ENCODE measurements at places on chromosomes 16 and 17.
A peak's percentile ranks its signal among the peaks of the same experiment; 100 is the strongest.

DNA sequence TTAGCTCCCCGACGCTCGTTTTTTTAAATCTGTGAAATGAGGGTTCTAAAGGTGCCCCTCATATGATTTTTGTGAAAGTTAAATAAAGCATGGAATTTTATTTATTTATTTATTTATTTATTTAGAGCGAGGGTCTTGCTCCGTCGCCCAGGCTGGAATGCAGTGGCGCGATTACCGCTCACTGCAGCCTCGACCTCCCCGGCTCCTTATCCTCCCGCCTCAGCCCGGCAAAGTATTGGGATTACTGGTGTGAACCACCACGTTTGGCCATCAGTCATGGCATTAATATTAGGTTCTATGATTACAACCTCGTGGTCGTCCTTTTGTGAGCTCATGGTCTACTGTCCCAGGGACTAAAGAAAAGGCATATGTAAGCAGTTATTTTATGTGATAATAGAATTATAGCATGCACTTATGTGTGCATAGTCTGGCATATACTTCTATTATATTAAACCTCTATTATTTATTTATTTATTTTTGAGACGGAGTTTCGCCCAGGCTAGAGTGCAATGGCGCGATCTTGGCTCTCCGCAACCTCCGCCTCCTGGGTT lies 557 bp upstream of the LUC7L start:
- no peak for DNase-seq

- no peak for DNase-seq
These were observed 58.0 kb downstream of the GOSR1 start for GRCh38 chr17:30534938-30535921.

- no peak for DNase-seq
These were observed 1.7 kb downstream of the MLST8 start for GRCh38 chr16:2206780-2207433.

GRCh38 chr17:39164675-39165143 lies 1.3 kb downstream of the ARL5C start:
- DNase-seq: peak; percentile 80

DNA sequence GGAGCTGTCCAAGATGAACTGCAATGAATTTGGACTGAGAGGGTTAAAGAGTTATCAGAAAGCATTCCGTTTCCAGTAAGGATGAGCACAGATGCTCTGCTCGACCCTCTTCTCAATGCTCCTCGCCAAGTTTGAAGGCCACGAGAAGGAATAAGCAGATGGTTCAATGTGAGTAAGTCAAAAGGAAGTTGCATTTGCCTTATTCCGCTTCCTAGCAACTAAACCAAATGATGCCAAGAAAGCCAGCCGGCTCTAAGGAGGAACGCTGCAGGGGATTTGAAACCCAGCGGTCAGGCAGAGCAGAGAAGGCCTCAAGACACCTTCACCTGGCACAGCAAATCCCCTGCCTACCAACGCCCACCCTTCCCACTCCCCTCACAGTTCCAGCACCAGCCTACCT lies 52.1 kb upstream of the CNEP1R1 start:
- no peak for DNase-seq

GRCh38 chr16:11602321-11602720 lies 15.6 kb upstream of the LITAF start:
- no peak for DNase-seq

- no peak for DNase-seq
These were observed 5.0 kb upstream of the DHRS13 start for GRCh38 chr17:28907709-28908475.

DNA sequence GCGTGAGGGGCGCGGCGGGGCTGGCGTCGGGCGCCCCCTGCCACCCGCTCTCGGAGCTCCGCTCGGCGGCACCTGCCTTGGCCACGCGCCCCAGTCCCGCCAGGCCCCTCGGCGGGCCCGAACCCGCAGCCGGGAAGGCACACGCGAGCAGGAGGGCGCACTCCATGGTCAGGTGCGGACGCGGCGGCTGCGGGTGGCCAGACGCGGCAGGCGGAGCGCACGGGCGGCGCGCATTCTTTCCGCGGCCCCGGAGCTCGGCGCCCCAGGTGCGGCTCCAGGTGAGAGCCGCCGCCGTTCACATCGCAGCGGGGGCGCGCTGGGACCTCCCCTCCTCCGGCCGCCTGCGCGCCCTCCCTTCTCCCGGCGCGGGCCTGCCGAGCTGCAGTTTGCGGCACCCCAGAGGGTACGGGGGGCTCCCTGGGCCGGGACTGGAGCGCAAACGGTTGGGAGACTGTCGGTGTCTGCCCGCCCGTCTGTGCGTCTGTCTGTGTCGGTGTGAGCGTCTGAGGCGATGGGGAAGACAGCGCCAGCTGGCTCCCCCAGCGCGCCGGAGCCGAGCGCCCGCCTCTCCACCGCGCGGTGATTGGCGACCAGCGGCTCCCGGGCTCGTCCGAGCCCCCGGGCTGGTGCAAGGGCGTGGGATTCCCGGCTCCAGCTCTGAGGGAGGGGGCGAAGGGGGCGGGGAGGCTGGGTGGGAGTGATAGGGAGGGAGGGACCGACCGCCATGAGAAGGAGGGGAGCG lies at the start of gene ADAMTS18:
ADAMTS18 (minus strand) TSS at position 505 of the 742 bp plus-strand sequence; CDS start at position 166, 339 bp downstream.
- DNase-seq: no peak

DNA sequence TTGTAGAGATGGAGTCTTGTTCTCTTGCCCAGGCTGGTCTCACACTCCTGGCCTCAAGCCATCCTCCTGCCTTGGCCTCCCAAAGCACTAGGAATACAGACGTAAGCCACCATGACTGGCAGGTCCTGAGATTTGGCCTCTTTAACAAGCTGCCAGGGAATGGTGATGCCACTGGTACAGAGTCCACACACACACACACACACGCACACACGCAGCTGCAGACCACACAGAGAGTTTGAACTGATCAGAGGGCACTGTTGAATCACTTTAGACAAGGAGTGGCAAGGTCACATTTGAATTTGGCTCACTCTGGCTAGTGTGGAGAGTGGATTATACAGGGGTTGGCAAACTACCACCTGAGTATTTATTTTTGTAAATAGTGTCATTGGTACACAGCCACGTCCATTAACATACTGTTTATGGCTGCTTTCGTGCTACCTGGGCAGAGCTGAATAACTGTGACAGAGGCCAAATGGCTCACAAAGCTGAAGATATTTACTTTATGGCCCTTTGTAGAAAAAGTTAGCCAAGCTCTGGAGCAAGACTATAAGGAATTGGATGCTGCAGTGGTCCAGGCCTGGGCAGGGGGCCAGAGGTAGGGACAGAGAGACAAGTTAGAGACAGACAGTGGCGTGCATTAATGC lies 9.9 kb downstream of the ITPRIPL2 start:
- DNase-seq: no peak

- DNase-seq: no peak
These were observed 11.0 kb downstream of the HSD11B2 start for GRCh38 chr16:67441907-67442306.

- DNase-seq: no peak
These were observed 67.5 kb downstream of the KSR1 start for GRCh38 chr17:27523712-27524111.

- no peak for DNase-seq
These were observed 76.4 kb downstream of the SEC14L1 start for GRCh38 chr17:77217123-77217522.

DNA sequence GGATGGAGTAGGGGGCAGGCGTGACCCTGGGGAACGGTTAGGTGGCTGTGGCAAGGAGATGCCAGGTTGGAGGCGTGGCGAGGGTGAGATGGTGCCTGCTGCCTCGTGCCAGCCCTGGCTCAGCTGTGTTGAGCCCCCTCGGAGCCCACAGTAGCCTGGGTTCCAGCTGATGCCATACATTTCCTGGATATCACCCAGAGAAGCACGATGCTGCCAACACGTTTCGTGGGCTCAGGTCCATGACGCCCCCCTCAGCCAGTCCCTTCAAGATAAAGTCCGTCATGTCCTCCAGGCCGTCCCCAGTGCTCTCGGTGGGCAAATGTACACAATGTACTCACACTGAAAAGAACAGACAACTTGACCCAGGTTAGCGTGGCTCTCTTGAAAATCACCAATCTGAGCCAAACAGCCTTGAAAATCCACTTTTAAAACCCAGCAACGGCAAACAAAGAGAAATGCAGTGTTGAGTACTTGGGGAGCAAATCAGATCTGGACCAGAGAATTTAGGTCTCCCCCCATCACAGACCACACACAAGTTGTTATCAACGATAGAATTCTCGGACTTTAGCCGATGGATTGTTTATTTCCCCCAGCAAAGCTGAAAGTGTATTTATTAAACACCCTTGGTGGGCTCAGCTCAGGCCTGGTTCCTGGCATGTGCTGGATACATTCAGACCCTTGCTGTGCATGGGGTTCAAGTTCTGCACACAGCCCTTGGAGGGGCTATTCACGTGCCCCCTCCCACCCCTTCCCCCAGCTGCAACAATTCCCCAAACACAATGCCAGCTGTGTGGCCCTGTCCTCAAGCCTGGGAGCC lies 102.8 kb upstream of the PLCG2 start:
- DNase-seq: no peak

DNA sequence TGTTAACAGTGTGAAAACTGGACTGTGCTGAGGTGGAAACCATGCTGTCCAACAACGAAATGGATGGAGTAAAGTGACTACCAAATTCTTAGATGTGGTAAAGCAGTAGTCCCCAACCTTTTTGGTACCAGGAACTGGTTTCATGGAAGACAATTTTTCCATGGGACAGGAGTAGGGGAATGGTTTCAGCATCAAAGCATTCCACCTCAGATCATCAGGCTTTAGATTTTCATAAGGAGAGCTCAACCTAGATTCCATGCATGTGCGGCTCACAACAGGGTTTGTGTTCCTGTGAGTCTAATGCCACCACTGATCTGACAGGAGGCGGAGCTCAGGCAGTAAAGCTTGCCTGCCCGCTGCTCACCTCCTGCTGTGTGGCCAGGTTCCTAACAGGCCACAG lies 11.5 kb downstream of the SLX4 start:
- no peak for DNase-seq

DNA sequence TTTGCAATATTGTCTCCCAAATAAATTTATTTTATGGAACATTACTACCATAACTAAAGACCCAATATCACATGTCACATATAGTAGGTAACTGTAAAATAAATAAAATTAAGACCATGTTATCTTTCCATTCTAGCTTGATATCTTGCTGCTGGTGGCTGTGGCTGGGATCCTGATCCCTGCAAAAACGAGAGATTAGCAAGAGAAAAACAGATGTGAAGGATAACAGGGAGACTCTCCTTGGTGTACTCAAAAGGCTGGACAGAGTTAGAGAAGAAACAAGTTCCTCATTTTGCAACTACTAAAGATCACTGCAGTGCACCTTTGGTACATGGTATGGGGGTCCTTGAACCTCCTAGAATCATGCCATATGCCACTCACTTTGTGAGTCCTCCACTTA lies 49.7 kb downstream of the ARHGAP27 start:
- DNase-seq: no peak

GRCh38 chr17:31660684-31661083 lies 198.4 kb downstream of the COPRS start:
- DNase-seq: no peak

- DNase-seq: no peak
These were observed 10.6 kb downstream of the ICAM2 start for GRCh38 chr17:64009571-64010402.

DNA sequence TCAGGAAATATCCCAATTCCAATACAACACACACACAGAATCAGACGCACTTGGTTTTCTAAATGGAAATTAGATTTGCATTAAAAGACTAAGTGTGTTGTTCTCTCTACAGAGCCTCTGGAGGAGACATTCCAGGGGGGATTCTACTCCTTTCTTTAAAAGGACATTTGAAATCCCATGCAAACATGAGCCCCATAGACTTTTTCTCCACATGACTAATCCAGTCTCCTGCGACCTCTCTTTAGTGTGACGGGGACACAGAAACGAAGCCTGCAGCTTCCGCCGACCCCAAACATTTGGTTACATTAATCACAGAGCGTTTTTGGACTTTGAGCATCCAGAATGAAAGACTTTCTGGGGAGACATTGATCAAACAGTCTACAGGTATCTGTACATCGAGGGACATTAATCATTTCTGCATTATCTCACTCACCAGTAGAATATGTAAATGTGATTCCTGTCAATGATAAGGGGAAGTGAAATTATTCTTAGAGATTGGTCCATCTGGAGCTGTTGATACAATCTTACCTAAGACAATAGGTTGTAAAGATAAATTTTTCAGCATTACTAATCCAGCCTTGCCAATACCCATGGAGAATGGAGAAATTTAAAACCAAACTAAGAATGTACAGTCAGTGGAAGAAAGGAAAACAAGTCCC lies 103.4 kb upstream of the IRX3 start:
- no peak for DNase-seq

DNA sequence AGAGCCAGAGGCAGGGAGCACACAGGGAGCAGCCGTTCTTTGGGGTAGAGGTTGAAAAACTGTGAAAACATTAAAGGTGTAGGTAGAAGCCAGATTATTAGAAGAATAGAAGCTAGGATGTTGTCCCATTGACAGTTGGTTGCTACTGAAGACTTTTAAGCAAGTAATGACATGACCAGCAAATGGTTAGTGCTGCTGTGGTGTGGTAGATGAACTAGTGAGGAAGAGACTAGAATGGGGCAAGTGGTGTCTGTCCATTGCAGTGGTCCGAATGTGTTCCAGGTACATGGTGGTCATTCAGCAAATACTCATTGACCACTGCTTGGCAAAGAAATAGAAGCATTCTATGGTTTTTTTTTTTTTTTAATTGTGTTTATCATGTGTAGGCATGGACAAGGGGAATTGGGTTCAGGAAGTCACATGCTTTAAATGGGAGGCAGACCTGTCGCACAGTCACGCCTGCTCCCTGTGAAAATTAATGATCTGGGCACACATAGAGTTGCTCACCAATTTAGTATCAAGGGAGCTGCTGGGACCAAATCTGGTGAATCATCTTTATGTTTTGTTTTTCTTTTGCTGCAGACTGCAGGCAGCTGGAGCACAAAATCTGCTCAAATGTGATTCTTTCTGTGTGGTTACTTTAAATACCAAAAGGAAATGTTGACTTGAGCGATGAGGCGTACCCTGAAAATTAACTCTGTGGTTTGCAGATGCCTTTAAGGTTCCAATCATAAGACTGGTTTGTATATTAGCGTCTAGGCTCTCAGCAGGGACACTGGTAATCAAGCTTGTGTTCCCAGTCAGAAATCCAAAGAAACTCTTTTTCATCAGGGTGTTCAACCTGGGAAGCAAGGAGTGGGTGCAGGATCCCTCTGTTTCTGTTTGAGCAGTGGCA lies 30.7 kb downstream of the YPEL2 start:
- DNase-seq: peak; percentile 35

GRCh38 chr17:27533874-27534815 lies 77.9 kb downstream of the KSR1 start:
- DNase-seq: no peak

DNA sequence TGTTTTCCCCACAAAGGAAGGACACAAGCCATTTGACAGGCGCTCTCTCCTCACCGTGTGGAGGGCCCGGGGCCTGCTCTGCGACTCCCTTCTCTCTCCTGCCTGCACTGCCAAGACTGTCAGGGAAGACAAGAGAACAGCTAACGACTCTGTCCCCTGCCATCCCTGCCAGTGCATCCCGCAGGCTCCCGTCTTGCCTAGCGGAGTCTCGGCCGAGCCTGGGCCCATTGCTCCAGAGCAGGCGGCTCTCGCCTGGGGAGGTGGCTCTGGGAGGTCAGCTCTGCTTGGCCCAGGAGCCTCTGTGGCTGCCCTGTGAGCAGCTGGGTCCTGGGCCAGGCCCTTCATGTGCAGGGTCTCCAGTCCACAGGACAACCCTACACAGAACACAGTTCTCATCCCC lies 53.0 kb downstream of the WNT3 start:
- DNase-seq: no peak

GRCh38 chr17:65131946-65132345 lies 5.2 kb upstream of the RGS9 start:
- no peak for DNase-seq

Data from CD4-positive, alpha-beta T cell treated with Interleukin-21 for 1 hour (primary cell).